ENCODE measurements at places on chromosomes 11 and 22.

- DNase-seq: no peak
These were observed 5.0 kb downstream of the HSPA8 start for GRCh38 chr11:123056835-123057491.

DNA sequence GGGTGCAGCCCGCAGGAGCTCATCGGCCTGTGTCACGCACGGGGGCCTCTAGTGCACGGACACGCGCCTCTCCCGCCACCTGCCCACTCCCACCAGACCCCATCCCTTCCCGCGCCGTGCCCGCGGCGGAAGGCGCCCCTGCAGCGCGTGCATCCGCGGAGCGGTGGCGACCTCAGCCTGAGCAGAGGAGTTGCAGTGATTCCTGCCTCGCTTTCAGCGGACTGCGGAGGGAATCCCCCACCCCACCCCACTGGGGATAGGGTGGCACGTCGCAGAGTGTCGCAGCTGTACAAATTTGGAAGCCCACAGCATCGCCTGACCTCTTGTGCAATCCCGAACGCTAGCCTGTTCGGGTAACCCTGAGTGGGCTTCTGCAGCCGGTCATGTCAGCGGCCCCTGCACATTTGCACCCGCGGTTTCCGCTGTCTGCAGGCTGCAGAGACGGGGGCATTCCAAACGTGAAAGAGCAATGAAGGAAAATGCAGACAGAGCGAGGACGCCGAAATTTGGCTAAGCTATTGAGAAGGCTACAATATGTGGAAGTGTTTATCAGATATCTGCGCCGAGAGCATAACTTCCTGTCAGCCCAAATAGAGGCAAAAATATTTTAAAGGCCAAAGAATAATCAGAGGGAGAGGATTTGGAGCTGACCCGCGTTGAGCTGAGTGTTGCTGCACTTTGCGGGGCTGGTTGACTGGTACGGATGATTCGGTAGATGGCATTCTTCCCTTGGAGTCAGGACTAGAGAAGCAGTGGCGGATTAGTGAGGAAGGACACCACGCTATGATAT is 617 bp upstream of the ARHGAP20 start:
- no peak for DNase-seq

DNA sequence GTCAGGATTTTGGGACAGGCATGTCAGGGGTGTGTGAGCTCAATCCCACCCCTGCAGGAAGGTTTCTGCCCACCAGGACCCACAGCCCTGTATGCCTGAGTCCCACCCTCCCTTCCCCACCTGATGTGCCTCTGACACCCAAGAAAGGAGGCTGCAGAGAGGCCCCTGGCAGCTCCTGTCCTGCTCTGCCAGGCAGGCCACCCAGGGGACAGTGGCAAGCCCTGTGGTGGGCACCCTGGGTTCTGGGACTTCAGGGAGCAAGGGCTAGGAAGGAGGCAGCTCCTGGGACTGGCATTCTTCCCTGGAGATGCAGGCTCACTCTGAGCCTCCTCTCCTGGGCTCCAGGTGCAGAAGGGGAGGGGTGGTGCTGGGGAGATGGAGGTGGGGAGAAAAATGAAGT is 234.5 kb upstream of the B3GAT1 start:
- DNase-seq: no peak

- DNase-seq: no peak
These were observed 21.5 kb downstream of the TSPAN4 start for GRCh38 chr11:863910-864827.

DNA sequence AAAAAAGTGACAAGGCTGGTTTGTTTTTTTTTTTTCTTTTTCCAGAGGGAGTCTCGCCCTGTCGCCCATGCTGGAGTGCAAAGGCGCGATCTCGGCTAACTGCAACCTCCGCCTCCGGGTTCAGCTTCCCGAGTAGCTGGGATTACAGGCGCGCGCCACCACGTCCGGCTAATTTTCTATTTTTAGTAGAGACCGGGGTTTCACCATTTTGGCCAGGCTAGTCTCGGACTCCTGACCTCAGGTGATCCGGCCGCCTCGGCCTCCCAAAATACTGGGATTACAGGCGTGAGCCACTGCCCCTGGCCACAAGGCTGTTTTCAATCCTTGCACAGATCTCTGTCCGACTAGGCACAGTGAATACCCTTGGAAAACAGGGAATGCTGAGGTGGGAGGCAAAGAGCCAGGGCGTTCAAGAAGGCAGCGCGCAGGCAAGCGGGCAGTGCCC is 566 bp downstream of the ATP6V1E1 start:
- no peak for DNase-seq

- DNase-seq: no peak
These were observed 65.2 kb upstream of the A4GALT start for GRCh38 chr22:42785706-42786499.

GRCh38 chr11:17739945-17740338 is 5.4 kb downstream of the KCNC1 start:
- DNase-seq: no peak
